NCI-H774 (cell line): ENCODE measurements at places on chromosomes 11 and 22.

- DNase-seq = no peak
These were observed 35.9 kb upstream of the ZBED5 start for GRCh38 chr11:10893714-10894151.

DNA sequence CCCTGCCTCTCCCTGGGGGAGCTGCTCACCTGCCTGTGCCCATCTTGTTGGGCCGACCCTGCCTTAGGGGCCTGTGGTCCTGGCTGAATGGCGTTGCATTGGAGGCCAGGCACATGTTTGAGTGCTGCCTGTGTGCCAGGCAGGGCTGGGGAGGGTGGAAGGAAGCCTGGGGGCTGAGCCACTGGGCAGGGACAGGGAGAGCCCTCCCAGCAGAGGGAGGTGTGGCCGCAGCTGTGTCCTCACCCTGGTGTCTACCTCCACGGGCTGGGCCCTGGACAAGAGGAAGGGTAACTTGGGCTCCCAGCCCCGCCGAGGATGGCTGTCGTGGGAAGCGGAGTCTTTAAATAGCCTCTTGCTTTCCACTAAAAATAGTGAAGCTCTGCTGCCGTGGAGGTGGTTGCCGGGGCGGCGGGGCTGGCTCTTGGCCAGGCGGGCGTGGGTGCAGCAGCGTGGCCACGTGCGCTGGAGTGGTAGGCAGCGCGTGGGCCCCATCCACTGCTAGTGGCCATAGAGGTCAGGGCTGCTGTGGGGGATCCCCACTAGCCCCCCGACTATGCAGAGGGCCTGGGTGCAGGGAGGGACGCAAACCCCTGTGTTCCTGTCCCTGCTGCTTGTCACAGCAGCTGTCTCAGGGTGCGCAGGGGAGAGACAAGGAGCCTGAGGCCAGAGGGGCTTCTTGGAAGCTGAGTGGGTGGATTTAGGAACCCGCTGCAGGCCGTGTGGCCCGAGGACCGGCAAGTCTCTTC is 6.2 kb downstream of the ZDHHC8 start:
- no peak for DNase-seq

GRCh38 chr11:32317643-32318042 is 117.7 kb downstream of the WT1 start:
- DNase-seq = no peak

DNA sequence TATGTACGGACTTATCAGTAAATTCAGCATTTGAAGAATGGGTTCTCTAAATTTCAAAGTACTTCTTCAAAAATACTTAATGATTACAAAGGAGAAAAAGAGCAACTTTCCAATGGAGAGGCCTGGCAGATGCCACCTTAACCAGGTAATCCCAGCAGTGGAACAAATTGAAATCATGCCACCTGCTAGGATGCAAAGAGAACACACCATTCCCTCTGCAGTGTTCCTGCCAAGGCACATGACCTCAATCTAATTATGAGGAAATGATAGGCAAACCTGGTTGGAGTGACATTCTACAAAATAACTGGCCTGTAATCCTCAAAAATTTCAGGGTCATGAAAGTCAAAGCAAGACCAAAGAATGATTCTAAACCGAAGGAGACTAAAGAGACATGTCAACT is 21.5 kb downstream of the TNRC6B start:
- no peak for DNase-seq

DNA sequence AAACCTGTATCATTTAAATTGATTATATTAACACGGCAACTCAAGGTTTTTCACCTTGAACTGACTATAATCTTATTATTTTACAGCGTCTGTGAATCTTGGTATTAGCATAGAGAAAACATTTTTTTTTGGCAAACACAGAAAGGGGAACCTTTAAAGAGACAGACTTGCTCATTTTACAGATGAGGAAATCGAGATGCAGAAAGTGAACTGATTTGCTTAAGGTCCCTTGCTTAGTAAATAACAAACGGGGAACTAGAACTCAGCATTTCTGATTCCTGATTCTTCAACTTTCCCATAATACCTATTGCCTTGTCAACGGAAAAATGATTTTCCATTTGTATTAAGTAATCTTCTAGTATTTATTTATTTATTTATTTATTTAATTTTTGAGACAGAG is 33.2 kb upstream of the CECR2 start:
- DNase-seq = no peak

DNA sequence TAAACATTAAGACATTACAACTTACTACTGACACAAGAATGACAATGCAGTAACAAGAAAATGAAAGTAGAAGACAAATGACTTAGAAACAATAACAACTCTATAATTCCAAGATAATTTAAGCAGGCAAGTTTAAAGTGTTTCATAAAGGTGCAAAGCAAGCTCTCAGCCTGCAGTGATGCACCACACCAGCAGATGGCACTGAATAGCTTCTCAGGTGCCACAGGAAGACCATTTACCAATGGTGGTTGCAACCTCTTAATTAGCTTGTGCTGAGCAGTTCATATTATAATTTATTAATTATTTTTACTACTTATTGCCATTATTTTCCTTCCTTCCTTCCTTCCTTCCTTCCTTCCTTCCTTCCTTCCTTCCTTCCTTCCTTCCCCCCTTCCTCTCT is 60.6 kb downstream of the NXPE2 start:
- DNase-seq = peak; percentile 39

DNA sequence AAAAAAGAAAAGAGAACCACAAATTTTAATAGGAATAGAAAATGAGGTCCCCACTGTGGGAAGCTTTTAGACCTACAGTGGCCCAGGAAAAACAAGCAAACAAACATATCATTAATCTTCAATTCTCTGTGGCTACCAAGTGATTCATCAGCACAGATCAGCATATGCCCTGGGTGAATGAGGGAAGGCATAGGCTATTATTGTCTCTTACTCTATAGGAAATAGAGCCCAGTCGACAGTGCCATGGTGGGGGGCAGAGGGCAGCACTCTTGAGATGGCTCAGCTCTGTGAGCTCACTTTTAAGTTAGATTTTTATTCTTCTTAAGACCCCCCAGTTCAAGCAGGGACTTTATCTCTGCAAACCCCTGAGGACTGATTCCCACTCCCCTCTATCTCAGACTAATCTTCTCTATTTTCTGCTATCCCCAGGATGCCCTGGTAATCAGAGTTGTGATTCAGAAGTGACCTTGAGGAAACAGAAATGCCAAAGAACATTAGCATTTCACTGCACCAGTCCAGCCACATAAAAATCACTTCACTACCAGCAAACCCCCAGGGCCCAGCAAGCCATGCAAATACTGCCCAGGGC is 9.5 kb upstream of the FEZ1 start:
- no peak for DNase-seq

DNA sequence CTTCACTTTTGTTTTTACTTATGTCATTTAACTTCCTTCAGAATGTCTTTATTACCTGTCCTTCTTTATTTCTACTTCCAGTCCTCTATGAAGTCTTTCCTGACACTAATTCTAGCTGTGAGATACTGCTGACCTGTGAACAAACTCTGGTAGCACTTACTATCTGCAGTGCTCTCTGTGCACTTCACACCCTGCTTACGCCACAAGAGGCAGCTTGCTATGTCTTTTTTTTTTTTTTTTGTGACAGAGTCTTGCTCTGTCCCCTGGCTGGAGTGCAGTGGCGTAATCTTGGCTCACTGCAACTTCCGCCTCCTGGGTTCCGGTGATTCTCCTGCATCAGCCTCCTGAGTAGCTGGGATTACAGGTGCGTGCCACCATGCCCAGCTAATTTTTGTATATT is 10.7 kb downstream of the STIM1 start:
- no peak for DNase-seq

- no peak for DNase-seq
These were observed 82.5 kb downstream of the SGSM3 start for GRCh38 chr22:40452730-40453487.

GRCh38 chr11:85096939-85097338 is 530.2 kb downstream of the DLG2 start:
- no peak for DNase-seq

DNA sequence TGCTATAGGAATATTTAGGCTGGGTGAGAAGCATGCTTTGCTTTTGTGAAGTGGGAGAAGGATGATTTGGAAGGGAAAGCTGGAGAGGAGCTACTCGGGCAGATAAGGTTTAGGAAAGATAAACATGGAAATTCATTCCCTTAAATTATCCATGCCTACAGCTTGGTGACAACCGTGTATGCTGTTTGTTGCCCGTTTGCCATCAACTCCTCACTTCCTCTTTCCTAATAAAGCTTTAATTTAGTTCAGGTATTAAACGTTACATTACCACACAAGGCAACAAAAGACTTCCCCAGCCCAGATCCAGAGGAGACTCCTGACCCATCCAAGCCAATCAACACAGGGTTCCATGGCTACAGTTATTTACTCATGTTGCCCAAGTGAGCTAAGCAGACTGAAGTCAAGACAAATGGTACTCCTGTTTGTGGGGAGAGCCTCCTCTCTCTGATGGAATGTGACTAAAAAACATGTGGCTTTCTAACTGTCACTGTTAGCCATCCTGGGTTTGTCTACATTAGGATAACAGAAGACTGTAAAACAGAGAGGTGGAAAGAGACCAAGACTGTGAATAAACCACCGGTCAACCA is 101.7 kb upstream of the GRAMD1B start:
- no peak for DNase-seq
